ENCODE measurements at places on chromosomes 6 and 20.
A peak's percentile ranks its signal among the peaks of the same experiment; 100 is the strongest.

GRCh38 chr20:10137032-10137431 lies 81.6 kb upstream of the SNAP25 start:
- DNase-seq = no peak

- DNase-seq = no peak
Measured at GRCh38 chr6:26231006-26231587, 133.9 kb upstream of the BTN3A2 start.

DNA sequence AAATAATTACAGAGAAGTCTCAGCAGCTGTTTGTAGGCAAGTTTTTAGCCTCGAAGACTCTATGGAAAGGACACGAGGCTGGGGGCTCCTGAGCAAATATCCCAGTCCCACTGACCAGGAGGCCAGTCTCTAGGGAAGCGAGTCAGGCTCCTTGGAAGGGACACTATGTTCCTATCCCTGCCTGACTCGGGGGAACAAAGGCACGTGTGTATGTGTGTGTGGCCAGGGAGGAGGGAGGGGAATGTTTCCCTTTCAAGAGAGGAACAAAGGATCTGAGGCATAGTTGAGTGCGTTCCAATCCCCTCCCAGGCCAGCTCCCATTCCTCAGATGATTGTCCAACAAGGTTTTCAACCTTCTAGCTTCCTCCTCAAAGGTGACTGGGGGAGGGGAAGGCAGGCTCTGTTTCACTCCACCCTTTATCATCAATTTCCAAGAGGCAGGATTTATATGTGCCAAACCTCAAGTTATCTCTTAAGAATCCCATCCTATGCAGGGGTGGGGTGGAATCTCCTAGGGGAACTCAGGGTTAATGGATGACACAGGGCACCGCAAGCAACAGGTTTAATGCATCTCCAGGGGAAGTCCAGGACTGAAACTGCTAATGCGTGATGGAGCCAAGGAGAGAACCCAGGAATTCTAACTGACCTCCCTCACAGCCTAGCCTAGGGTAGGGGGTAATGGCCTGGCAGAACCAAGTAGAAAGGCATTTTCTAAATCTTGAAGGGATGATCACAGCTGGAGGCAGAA lies 9.9 kb downstream of the BCL2L1 start:
- peak; percentile 49 for DNase-seq

GRCh38 chr6:136464148-136464547 lies 86.1 kb downstream of the MAP7 start:
- no peak for DNase-seq

DNA sequence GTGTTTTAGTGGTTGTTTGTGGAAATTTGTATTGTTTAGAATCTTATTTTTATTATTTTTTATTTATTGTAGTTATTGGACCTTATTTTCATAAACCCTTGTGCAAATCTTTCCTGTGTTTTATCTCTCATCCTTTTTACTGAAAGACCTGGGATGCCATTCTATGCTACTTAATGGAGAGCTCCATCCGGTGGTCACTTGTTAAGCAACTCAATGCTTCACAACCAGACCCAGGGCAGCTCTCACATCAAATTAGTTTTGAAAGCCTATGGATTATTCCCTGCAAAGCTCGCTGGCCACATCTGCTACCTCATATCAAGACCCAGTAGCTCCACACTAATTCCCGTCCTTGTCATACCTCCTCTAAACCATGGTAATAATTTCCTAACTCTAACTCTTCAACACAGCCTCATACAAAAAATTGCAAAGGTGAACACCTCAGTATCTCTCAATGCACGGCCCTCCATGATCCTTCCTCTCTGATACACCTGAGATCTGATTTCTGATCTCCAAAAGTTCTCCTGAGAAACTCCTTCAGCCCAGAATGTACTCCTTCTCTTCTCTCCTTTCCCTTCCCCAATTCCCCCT lies 296.6 kb upstream of the MANEA start:
- no peak for DNase-seq

DNA sequence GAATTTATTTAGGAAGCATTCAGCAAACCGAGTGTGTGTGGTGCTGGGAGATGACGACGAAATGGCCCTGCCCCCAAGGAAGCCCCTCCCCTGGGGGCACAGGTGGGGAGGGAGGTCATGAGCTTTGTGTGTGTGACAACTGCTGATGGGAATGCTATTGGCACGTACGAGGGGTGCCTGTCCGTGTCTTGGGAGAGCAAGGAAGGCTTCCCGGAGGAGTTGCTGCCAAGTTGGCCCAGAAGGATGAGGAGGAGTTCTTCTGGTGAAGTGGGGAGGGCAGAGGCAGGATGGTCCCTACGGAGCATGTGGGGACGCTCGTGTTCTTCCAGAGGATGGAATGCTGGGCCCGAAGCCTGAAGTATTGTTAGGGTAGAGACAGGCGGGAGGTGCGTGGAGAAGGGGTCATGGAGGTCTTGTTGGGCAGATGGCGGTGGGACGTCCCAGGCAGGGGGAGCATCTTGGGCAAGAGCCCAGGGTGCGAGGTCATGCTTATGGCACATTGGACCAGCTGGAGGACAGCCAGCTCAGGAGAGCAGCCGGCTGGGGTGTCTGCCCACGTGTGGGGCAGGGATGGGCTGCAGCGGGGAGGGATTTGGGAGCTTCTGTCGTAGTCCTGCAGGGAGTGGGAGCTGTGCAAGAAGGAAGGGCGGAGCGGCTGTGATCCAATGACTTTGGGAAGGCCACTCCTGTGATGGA lies 46.1 kb downstream of the SYNJ2 start:
- DNase-seq = no peak

DNA sequence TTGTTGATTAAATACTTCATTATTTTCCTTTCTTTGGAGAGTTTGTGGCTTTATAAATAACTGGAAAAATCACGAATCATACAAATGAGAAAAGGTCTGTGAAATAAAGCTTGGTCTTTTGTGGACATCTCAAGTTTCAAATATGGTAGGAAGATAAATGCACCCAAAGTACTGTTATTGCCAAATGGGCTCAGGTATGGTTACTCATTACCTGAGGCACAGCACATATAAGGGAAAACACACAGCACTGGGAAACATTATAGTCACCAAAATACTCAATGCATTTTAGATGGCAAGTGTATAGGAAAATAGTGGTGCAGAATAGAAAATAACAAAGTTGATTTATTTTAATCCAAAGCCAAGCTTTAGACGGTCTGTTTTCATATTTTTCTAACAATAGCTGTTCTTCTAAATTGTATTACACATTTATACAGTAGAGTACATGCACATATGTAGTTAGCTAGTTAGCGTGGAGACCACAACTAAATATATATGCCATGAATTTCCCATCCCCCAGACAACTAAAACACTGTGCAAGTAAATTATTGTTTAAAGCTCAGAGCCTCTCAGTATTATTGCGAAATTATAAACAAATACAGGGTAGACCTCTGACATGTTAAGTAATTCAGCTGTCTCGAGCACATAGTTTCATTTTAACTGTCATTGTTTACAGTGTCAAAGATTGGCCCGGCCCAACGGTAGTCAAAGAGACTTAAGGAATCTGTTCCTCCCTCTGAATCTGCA lies 336.0 kb downstream of the SYNE1 start:
- DNase-seq = peak; percentile 30

- no peak for DNase-seq
Measured at GRCh38 chr6:125568609-125569008, 180.8 kb upstream of the HEY2 start.

DNA sequence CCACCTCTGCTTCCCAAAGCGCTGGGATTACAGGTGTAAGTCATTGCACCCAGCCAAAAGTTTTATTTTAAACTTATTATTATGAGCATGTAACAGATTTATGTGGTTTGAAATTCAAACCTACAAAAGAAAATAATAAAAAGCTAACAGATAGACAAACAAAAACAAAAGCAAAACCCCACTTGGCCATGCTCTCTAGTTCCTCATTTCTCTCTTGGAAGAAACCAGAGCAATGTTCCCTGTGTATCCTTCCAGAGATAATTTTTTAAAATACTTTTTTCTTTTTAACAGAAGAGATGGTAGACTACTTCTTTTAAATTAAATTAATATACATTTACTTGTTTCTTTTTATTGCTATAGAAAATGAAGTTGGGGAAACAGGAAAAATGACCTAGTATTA lies 28.0 kb upstream of the SLC17A3 start:
- no peak for DNase-seq

Data from HFFc6 (cell line).